NB4 (cell line): ENCODE measurements at places on chromosomes 6 and 20.

DNA sequence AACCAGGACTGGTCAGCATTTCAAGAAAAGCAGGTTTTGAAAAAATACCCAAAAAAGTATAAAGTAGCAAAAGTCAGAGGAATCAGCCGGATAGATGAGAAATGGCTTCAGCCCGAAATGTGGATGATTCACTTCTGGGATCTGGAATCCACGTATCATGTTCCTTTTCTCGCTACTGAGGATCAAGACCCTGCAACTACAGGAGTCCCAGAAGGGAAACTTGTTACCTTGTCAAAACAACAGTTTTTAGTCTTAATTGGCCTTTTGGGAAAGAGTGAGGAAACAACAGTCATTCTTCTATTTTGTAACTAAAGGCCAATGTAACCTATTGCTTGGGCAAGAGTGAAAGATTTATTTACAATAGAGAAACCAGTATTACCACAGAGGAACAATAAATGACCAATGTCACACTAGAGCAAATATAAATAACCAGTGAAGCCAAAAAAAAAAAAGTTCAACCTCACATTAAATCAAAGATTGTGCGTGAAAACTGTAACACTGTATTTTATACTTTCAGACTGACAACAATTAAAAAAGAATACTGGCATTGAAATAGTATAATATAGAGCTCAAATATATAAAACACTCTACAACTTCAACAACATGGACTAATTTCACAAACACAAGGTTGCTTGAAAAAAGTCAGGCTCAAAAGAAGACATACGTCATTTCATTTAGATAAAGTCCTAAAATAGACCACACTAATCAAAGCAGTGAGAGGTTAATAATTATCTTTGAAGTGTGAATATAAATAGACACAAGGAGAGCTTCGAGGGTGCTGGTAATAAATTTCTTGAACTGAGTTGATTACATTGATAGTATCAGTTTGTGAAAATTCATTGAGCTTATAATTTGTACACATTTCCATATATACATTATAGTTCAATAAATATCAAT lies 116.2 kb downstream of the GFRAL start:
- no peak for DNase-seq

- DNase-seq: no peak
Observed at GRCh38 chr20:22430746-22431168, 153.6 kb downstream of the FOXA2 start.

GRCh38 chr20:20664795-20665589 lies 47.5 kb downstream of the RALGAPA2 start:
- DNase-seq: peak; percentile 76

DNA sequence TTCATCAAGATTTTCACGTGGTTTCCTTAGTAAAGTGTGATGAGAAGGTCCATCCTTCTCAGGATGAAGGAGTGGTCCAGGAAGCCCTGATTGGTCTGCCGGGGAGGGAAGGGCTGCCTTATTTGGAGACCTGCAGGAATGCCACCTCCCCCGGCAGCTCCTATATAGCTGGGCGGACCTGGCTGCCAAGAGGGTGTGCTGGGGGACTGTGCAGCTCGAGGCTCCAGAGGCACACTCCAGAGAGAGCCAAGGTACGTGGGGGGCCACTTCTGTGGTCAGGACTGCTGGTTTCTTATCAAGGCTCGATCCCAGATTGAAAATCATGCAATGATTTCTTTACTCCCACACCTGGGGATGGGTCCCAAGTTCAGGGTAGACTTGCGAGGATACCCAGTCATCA lies at the start of gene PRND:
Gene PRND, plus strand, starts transcription at position 191 of the 400 bp plus-strand sequence. CDS start 2,643 bp downstream, outside the sequence.
- DNase-seq: no peak

DNA sequence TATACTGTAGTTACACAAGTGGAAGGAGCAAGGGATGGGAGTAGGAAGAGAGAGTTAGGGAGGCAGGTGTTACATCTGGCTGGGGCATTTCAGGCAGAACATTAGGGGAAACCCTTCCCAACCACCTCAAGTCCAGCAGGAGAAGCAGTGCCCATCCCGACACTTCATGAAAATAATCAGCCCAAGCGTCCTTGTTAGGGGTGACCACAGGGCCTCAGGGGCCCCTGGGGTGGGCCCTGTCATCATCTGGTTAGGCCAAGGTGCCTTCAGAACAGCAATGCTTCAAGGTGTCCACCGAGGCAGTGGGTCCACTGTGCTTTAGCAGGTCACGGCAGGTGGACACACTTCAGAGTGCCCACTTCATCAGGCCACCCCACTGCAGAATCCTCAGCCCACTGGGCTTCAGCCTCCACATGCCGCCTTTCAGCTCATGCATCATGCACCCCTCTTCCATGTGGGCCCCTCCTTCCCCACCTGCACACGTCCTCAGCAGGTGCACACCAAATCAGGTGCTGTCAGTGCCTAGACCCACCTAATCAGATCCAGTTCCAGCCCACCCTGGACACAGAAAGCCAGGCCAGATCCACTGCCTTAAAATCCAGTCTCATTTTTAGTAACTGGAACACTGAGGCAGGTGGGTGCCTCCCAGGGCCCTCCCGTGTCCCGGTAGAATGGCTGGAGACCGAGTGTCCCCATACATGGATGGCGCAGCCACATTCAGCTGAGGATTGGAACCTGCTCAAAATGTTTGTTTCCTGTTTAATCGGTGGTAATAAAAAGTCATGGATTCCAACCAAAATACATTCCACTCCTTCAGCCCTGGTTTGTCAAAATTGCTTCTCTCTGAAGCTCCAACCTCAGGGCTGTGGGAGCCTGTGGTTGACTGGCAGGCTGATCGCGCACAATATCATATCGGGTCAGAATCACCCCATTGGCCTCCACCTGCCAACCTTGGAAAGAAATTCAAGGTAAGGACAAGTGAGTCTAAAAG lies 99.5 kb downstream of the ANKRD60 start:
- no peak for DNase-seq

DNA sequence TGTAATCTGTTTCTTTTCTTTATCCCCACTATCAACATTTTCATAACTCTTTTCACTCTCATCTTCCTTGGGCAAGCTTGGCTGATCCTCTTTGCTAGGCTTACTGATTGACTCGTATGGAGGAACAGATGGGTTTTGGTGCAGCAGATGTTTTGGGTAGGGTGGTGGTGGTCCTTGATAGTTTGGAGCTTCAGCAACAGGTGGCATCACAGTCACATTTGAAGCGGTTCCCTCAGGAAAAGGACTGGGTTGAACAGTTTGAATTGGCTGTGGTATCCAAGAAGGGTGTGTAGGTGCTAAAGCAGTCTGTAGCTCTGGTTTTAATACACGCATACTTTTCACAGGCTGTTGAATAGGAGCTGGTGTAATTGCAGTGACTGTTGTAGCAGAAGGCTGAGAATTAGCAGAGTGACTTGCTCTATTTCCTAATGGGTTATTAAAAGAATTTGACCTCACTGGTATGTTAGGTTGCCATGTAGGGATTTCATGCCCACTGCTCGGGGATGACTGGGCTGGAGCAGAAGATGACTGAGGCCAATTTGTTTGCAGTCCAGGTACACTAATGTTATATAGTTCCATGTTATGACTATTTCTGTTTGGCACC lies 34.5 kb downstream of the LATS1 start:
- DNase-seq: no peak

DNA sequence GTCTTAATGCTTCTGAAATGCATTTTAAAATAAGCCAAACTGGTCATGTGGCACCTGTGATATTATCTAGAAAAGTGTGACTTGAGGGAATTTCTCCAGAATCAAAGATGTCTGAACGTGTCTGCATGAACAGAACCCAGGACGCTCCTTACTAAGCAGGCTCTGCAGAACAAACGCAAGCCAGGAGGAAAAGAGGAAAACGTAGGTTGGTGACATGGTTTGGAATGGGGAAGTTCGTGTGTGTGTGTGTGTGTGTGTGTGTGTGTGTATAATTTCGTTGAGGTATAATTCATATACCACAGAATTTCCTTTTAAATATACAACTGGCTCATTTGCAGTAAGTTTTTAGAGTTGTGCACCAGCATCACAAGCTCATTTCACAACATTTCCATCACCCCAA lies 200.5 kb upstream of the FOXQ1 start:
- peak; percentile 13 for DNase-seq

DNA sequence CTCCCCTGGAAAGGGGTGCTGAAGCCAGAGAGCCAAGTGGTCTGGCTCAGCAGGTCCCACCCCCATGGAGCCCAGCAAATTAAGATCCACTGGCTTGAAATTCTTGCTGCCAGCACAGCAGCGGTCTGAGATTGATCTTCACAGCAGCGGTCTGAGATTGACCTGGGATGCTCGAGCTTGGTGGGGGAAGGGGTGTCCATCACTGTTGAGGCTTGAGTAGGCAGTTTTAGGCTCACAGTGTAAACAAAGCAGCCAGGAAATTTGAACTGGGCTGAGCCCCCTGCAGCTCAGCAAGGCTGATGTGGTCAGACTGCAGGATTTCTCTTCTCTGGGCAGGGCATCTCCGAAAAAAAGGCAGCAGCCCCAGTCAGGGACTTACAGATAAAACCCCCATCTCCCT lies 41.3 kb upstream of the B3GAT2 start:
- DNase-seq: no peak

- DNase-seq: no peak
Observed at GRCh38 chr6:3766214-3766613, 14.7 kb upstream of the PXDC1 start.

- DNase-seq: no peak
Observed at GRCh38 chr6:31792761-31793171, 2.8 kb downstream of the VARS1 start.

DNA sequence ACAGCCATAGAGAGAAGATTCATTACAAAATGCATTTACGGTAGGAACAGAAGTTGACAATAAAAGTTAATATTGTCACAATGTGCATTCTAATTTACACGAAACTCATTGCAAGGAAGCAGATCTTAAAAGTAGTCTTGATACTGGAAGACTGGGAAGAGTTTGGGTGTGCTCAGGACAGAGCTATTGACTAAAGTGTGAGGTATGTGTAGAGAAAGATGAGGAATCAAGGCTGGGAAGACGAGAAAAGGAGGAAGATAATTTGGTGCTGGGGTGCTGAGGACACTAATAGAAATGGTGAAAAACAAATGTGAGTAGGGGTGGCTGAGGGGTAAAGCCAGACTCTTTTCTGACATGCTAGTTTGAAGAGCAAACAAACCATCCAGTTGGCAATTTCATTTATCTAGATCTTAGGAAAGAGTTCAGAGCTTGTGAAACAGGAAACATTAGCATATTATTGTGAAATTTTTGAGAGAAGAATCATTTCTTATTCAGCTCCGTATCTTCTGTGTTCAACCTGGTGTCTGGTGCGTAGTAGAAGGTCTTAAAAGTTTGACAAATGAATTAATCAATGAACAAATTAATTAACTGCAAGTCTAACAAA lies 72.7 kb downstream of the ELOVL4 start:
- DNase-seq: peak; percentile 75

DNA sequence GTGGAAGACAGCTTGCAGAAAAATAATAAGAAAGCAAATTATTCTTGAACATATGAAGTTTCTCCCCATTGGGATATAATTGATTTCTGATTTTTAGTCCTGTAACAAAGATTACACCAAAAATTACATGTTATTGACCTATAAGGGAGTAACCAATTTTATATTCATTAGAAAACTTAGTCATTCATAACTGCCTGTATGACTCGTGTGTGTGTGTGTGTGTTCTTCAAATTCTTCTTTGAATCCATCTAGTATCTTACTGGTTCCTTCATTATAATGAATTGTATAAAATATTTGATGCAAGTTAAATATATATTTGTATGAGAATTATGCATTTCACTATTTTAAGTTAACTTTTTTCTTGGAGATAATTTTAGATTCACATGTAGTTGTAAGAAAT lies 310.4 kb downstream of the HAO1 start:
- no peak for DNase-seq

DNA sequence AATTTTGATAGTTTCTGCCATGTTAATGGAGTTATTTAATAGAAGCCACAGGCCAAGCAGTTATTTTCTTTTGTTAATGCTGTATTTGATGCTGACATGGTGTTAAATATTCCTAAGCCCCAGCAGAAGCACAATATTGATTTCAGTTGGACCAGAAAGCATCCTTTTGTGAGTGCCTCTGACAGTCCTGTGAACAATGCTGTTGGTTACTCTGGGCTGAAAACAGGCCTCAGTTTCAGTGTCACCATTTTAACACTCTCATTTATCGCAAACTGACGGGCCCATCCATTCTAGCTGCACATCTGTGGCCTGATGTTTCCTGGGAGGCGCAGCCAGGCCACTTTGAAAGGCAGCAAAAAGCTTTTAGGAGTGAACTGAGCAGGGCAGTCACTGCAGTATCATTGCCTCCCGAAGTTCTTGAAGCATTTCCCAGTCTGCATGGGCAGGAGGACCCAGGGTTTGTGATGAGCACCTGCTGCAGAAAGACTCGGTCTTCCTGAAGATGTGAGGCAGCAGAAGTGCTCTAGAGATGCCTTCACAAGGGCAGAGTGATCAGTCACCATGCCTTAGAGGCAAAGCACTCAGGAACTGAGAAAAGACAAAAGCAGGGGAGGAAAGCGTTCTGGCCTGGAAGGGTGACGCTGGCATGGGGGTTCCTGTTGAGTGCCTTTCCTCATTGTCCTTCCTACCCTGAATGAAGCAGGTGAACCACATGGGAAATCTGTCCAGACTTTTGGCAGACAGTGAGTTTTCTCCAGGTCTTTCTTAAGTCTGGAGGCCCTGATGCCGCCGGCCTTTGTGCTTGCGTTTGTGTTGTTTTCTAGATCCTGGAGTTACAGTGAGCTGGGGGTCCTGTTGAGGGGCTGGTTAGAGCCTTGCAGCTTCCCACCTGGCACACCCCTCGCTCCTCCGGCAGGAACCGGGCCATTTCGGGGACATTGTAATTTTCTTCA lies 74.0 kb downstream of the ZDHHC14 start:
- DNase-seq: no peak

DNA sequence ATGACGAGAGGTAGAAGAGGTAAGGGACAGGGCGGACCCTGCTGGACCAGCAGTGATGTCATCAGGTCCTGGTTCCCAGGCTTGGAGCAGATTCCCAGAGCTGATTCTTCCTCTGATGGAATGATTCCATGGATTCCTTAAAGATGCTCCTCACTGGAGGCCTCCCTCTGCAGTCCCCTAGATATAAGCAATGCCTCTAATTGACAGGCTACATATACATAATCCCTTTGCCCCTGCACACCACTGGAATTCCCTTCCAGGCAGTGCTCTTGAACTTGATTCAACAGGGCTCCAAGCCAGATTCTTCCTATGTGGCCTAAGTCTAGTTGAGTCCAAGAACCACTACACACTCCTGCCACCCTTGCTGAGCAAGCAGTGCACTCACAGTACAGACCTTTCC lies 52.3 kb upstream of the L3MBTL3 start:
- no peak for DNase-seq

- no peak for DNase-seq
Observed at GRCh38 chr6:128803911-128804310, 79.0 kb upstream of the LAMA2 start.

DNA sequence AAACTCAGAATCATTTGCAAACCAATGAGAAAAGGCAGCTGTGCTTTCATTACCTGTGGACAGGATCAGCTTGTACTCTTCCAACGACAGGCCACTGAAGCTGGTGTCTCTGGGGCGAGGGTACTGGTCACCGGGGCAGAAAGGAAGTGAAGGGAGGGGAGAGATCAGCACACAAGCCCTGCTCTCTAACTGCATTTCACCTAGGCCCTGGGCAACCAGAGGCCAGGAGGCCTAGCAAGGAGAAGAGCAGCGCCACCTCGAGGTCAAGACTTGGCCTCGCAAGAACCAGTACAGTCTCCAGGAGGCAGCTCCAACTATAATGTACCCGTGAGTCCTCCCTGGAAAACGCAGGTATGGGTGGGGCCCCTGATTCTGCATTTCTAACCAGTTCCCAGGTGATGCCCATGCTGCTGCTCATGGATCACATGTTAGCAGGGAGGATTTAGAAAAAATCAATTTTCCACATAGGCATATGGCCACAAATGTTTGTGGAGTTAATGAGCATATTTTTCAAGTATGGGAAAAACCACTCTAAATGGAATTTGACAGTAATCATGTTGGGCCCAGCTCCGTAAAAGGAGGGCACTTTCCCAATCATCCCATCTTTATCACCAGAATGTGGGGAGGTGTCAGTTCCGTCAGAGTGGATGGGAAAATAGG lies 11.0 kb downstream of the UQCC2 start:
- DNase-seq: peak; percentile 72
